ENCODE measurements at places on chromosomes 7 and 10.

GRCh38 chr10:17354781-17355180, 99.6 kb downstream of the ST8SIA6 start:
- DNase-seq, result no peak

GRCh38 chr10:113823389-113823788, 30.5 kb downstream of the DCLRE1A start:
- no peak for DNase-seq

DNA sequence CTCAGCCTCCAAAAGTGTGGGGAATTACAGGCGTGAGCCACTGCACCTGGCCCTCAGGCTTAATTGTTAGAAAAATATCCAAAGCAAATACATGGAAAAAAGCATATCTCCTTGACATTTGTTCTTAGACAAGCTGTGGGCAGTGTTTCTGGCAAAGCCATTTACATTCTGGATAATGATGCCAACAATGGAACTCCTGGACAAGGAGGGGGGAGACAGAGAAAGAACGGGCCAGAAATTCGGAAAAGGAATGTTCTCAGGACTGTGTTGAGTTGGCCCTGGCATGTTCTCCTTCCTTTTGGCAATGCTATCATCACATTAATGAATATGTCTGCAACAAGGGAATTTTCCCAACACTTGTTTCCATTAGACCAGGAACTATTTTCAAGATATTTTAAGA, 88.7 kb downstream of the UBE2H start:
- DNase-seq, result no peak

DNA sequence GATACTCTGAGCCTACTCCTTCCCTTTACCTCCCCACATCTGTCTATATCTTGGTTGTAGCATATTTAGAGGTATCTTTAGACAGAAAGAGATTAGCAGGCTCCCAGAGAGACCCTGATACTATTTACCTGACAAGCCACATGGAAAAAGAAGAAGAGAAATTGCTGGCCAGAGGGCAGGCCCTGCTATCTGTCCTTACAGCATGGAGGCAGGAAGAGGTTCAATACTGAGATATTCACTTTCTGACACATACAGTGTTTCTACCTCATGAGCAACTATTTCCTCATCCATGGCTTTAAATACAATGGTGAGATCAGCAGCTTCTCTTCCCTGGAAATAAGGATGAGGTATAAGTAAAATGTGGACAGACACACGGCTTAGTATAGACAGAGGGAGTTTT, 33.9 kb upstream of the TSPAN13 start:
- no peak for DNase-seq

DNA sequence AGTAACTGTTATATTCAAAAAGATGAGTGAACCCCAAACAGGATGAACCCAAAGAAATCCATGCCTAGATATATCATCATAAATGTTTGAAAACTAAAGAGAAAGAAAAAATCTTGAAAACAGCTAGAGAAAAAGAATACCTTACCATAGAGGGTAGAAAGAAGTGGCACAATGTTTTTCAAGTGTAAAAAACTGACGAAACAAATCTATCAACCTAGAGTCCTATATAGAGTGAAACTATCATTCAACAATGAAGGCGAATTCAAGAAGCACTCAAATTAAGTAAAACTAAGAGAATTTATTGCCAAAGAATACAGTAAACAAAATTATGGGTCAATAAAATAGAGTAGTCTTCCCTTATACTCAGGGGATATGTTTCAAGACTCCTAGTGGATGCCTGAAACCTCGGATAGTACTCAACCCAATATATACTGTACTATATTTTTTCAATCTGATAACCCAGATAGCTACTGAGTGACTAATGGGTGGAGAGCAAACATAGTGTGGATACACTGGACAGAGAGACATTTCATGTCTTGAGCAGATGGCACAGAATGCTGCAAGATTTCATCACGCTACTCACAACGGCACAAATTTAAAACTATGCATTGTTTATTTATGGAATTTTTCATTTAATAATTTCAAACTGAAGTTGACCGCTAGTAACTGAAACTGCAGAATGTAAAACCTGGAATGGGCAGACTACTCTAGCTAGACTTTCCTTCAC, 52.6 kb upstream of the TMEM106B start:
- no peak for DNase-seq

DNA sequence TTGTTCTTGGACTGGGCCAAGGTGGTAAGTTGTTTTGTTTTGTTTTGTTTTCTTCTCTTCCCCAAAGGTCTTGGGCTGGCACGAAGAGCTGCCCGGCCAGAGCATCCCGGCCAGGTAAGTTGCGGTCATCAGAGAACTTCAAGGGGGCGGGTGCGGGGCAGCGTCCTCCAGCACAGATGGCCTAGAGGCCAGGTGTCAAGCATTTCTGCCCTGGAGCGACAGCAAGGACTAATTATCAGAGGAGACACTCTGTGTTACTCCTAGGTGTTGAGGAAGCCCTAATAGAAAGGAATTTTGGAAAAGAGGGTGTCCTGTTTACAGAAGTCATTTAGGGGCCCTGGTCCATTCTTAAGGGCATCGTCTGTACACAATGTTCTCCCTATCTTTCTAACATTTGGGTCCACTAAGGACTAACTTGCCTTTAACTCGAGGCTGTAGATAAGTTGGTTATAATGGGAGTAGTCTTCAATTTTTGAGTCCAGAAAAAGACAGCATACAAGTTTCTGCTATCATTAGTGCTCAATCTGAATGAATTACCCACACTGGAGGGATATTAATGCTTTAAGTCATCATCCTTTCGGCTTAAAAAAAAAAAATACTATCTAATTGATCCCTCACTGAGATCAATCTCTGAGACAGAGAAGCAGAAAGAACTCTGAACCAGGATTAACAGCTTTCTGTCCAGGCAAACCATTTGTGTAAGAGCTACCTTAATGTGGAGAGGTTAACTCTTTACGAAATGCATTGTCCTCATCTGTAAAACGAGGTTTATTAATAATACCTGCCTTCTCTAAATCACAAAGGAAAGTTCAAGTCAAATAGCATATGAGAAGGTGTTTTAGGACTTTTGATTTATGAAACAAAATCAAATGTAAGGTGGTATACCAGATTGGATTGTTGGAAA, 1.5 kb downstream of the ITGB8 start:
- no peak for DNase-seq

DNA sequence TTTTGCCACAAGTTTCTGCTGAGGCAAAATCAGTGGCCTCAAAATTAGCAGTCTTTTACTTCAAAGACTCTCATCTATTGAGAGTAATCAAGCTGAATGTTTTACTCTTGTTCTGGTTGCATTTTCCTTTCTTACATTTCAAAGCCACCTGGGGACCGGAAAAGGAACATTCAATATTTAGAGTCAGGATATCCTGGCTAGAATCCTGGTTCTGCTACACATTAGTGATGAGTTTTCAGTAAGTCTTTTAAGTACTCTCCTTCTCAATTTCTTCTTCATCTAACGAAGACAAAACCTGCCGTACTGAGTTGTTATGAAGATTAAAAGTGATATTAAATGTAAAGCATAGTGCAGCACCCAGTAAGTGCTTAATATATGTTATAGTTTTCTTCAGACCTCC, 52.5 kb downstream of the LAMB4 start:
- no peak for DNase-seq

DNA sequence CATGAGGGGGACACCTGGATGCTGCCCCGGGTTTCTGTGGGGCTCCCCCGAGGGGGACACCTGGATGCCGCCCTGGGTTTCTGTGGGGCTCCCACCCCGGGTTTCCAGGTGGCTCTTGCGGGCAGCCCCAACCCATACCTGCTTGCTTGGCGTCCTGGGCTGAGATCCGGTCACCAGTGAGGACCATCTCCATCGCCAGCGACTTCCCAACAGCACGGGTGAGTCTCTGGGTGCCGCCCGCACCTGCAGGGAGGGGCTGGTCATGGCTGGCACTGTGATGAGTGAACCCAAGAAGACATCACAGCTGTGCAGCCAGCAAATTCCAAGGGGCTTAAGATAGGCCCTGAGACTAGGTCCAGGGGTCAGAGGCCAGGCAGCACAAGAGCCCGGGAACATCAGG, 6.4 kb downstream of the ECHS1 start:
- no peak for DNase-seq

DNA sequence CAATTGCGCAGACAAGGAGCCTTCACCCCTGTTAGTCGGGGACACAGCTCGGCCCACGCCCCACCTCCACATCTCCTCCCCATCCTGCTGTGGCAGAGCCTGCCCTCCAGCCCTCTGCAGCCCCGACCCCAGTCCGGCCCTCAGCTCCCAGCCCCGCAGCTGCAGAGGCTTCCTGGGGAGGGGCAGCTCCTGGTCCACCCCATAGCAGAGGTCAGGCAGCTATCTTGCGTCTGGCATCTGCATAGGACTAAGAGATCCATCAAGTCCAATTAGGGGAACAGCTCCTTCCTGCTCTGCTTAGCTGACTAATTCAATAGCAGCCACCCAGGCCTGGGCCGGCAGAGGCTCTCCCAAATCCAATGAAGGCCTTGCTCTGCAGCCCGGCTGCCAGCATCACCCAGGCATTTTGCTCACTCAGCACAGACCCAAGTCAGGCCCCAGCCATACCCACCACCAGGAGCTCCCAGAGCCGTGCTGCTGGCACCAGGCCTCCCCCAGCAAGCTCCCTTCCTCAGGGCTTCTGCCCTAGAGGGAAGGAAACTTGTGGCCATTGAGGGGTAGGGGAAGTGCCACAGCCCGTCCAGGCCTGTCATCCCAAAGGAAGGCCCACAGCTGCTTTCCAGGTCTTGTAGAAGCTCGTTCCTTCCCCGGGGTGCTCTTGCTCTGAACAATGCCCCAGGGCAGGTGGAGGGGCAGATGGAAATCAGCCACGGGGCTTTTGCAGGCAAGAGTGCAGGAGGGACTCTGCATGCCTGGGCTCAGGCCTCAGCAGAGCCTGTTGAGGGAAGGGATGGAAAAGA, 106.2 kb upstream of the RET start:
- DNase-seq, result no peak
